NCI-H1436 (cell line): ENCODE measurements at places on chromosomes 16 and 17.

DNA sequence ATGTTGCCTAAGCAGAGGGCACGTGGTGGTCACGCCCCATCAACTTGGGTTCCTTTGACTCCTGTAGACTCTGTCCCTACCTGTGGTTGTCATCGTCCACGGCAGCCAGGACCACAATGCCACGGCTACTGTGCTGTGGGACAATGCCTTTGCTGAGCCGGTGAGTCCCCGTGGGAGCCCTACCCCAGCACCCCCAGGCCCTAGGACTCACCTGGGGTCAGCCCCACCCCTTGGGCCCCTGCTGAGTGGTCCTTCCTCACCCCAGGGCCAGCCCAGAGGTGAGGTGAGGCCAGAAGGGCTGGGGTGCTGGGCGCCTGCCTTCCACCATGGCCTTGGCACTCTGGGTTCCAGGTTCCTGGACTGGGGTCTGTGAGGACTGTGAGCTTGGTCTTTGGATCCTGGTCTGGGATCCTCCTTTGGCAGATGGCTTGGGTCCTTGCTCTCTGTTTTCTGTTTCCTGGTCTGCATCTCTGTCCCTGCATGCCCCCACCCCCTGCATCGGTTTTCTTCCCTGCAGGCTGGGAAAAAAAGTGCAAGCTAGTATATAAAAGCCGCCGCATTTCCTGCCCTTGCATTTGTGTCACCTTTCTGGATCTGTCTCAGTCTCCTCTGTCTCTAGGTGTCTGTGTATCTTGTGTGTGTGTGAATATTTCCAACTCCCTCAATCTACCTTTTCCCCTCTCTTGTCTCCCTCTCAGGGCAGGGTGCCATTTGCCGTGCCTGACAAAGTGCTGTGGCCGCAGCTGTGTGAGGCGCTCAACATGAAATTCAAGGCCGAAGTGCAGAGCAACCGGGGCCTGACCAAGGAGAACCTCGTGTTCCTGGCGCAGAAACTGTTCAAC lies 17.5 kb downstream of the STAT5A start:
- DNase-seq: no peak

GRCh38 chr16:73505577-73505976 lies 457.6 kb upstream of the ZFHX3 start:
- DNase-seq: no peak

GRCh38 chr17:62911114-62911513 lies 54.9 kb upstream of the TANC2 start:
- no peak for DNase-seq

GRCh38 chr16:63188086-63188771 lies 1152.0 kb upstream of the CDH8 start:
- no peak for DNase-seq

DNA sequence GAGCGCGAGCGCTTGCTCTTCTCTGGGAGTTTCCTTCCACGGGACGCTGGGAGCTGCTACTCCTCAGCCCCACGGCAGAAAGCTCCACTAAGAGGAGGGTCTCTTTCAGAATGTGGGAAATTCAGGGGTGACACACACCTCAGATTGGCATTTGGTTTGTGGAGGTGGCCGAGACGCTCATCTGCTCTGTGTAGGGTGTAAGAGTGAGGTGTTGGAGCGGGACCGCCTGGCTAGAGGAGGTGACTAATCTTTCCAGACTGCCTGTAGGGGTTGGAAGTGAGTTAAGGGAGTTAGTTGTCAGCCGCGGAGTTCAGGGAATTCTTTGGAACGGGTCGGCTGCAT lies 735 bp downstream of the PSMD11 start:
- no peak for DNase-seq

DNA sequence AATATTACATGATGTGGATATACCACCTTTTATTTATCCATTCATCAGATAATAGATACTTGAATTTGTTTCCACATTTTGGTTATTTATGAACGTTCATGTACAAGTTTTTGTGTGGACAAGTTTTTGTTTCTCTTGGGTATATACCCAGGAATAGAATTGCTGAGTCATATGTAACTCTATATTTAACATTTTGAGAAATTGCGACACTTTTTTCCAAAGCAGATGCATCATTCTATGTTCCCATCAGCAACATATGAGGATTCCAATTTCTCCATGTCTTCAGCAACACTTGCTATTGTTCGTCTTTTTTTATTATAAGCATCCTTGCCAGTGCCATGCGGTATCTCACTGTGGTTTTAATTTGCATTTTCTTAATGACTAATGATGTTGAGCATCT lies 93.9 kb downstream of the GSG1L start:
- DNase-seq: no peak

- no peak for DNase-seq
Observed at GRCh38 chr17:75231071-75231470, 25.6 kb downstream of the NUP85 start.

DNA sequence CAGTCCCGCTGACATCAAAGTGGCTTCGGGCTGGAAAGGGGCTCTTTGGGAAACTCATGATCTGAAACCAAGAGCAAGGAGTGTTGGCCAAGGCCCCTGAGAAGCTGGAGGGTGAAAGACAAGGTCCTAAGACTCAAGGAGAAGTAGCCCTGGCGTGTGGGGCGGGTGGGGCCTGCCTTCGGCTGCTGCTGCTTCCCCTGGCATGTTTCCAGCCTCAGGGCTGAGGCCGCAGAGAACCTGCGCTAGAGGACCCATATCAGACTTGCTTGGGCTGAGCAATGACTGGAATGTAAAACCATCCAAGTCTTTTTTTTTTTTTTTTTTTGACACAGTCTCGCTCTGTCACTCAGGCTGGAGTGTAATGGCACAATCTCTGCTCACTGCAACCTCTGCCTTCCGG lies 67.5 kb upstream of the GCSH start:
- no peak for DNase-seq

DNA sequence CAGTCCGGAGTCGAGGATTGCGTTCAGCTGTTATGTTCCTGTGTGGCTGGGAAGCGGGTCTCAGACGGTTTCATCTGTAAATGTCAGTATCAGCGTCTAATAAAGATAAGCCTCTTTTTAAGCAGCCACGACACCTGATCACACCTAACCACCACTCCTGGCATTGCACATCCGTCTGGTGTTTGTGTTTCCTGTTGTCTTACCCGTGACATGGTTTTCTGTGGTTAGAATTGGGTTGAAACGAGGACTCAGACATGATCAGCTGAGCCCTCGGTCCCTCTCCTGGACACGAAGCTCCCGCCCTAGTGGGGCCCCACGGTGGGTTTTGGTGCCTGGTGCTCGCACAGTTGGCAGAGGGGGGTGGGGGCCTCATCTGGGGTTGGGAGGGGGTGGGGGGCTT lies 18.3 kb downstream of the CPNE7 start:
- no peak for DNase-seq

DNA sequence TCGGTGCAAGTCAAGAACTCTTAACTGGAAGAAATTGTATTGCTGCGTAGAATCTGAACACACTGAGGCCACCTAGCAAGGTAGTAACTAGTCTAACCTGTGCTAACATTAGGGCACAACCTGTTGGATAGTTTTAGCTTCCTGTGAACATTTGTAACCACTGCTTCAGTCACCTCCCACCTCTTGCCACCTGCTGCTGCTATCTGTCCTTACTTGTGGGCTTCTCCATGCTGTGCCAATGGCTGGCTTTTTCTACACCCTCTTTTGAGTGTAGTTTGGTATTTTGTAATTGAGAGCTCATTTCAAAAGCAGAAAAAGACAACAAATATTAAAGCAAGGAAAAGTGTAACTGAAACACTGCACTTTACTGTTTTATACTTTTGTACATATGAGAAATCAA lies 7.7 kb upstream of the RASL10B start:
- DNase-seq: no peak

DNA sequence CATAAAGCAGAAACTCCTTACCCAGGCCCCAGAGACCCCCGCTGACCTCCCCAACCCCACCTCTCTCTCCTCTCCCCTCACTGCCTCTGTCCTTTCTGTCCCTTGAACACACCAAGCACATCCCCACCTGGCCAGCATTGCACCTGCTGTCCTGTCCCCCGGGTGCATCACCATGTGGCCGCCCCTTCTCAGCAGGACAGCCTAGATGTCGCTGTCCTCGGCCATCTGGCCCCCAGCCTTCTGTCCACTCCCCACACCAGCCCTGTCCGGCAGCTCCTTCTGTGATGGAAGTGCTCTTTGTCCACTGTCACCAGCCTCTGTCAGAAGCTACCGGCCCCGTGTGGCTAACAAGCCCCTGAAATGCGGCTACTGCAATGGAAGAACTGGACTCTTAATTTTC lies 12.3 kb upstream of the MPRIP start:
- no peak for DNase-seq

- no peak for DNase-seq
Observed at GRCh38 chr17:33986566-33986965, 268.5 kb upstream of the CCL2 start.

DNA sequence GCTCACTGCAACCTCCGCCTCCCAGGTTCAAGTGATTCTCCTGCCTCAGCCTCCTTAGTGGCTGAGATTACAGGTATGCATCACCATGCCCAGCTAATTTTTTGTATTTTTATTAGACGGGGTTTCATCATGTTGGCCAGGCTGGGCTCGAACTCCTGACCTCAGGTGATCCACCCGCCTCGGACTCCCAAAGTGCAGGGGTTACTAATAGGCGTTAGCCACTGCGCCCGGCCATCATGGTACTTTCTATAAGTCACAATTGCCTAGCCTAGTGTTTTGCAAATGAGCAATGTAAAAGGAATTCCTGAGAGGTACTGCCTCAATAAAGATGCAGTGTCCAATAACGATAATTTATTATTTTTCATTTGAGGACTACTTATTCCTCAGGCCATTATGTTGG lies 13.9 kb upstream of the PSMC3IP start:
- DNase-seq: no peak

DNA sequence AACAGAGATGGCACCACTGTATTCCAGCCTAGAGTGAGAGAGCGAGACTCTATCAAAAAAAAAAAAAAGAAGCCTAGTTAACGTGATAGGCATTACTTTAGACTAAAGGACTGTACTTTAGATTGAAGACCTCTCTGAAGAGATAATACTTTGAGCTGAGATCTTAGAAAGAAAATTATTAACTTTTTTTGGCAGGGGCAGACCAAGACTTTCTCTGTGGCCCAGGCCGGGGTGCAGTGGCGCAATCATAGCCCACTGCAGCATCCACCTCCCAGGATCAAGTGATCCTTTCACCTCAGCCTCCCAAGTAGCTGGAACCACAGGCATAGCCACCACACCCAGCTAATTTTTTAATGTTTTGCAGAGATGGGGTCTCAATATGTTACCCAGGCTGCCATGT lies 75.7 kb upstream of the TNRC6A start:
- no peak for DNase-seq

- DNase-seq: no peak
Observed at GRCh38 chr16:78005881-78006280, 16.5 kb upstream of the CLEC3A start.

DNA sequence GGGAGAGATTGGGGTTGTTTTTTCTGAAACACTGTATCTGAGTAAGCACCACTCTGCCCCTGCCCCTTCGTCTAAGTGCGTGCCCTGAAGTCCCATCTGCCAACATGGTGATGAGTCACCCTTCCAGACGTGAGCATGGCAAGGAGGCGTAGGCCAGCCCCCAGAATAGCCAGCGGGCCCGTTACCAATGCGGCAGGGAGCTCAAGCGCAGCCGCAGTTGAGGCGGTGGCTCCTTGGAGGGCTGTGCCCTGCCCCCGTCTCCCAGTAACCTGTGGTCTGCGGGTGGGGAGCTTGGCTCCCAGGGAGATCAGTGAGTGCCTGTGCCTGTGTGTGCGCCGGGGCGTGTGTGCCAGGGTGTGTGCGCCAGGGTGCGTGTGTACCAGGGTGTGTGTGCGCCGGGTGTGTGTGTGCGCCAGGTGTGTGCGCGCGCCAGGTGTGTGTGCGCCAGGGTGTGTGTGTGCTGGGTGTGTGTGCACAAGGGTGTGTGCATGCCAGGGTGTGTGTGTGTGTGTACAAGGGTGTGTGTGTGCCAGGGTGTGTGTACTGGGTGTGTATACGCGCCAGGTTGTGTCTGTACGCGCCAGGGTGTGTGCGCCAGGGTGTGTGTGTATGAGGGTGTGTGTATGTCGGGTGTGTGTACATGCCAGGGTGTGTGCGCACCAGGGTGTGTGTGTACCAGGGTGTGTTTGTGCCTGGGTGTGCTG lies 98.6 kb upstream of the CHMP6 start:
- DNase-seq: no peak

DNA sequence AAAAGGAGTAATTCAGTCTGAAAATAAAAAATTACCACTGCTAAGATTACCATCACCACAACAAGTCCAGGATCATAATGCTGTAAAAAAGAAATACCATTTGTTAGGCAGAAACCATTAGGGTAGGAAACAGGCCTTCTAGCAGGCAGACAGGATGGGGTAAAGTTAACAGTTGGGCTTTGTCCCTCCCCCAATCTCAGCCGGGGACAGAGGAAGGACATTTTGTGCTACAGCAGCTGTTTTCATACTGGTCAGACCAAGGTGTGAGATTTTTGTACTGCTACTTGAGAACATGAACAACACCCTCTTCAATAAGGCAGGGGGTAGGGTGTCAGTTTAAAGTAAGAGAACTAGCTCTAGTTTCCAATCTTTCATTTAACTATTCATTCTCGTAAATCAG lies 49.2 kb upstream of the ITGA2B start:
- DNase-seq: no peak

GRCh38 chr17:49700960-49701359 lies 6.8 kb downstream of the SLC35B1 start:
- DNase-seq: no peak

- DNase-seq: no peak
Observed at GRCh38 chr16:82728901-82729300, 102.1 kb downstream of the CDH13 start.

DNA sequence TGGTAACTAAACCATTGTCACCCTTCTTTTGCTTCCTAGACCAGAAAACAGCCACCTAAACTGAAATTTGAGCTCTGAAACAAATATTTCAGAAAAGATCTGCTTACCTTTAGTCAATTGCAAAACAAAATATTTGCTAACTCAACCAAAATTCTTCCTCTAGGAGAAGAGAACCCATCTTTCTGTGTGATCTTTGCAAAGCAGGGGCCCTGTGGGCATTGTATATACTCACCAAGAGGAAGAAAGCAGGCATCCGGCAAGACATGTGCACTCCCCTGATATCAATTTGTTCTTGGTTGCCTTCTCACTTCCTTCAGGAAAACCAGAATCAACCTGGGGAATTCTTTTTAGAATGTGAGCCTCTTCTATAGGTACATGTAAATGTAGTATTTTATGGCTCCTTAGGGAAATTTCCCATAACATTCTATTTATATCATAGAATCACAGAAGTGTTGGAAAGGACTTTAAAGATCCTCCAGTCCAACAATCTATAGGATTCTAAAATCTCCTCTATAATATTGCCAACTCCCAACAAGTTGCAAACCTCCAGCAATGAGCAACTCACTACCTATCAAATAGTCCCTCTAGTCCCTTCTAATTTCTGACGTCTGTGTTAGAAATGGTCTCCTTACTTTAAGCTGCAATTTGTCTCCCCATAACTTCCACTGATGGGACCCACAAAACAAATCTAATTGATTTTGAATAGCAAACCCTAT lies 966 bp downstream of the SLFN14 start:
- no peak for DNase-seq

DNA sequence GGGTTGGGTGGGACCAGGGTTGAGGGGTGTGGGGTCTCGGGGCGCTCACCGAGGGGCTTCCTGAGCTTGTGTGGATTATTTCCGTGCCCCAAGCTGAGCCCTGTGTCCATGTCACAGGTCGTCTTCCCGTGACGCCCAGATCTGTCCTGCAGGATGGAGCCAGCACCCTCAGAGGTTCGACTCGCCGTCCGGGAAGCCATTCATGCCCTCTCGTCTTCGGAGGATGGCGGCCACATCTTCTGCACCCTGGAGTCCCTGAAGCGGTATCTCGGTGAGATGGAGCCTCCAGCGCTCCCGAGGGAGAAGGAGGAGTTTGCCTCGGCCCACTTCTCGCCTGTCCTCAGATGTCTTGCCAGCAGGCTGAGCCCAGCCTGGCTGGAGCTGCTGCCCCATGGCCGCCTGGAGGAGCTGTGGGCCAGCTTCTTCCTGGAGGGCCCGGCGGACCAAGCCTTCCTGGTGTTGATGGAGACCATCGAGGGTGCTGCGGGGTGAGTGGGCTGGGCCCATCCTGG lies 1.0 kb downstream of the TELO2 start:
- DNase-seq: no peak
